ENCODE measurements at places on chromosomes 11 and 22. TPM values are rescaled to one million over a fixed set of nuclear protein-coding genes. Genes with fewer than 3 reads are reported as not detected.

The LINC01488 gene
- total RNA-seq: not detected

- no peak for DNase-seq
Measured at GRCh38 chr11:16347928-16348685, 8.2 kb downstream of the SOX6 start.

- DNase-seq: no peak
Measured at GRCh38 chr11:100863080-100863581, 176.0 kb downstream of the ARHGAP42 start.

GRCh38 chr22:43289531-43289963 lies 53.6 kb downstream of the SCUBE1 start:
- no peak for DNase-seq
